ENCODE measurements at places on chromosomes 5 and 9. TPM values are rescaled to one million over a fixed set of nuclear protein-coding genes. Genes with fewer than 3 reads are reported as not detected.

Gene TPD52L3
- not detected for total RNA-seq

Gene SPACA9
- total RNA-seq: 5.9 TPM

Gene KCNV2
- total RNA-seq: not detected

Gene GPR21
- total RNA-seq: 4.4 TPM

GRCh38 chr5:4643190-4643589 is 496.9 kb upstream of the ADAMTS16 start:
- no peak for DNase-seq

GRCh38 chr5:156920042-156920860 is 42.8 kb downstream of the TIMD4 start:
- no peak for DNase-seq

DNA sequence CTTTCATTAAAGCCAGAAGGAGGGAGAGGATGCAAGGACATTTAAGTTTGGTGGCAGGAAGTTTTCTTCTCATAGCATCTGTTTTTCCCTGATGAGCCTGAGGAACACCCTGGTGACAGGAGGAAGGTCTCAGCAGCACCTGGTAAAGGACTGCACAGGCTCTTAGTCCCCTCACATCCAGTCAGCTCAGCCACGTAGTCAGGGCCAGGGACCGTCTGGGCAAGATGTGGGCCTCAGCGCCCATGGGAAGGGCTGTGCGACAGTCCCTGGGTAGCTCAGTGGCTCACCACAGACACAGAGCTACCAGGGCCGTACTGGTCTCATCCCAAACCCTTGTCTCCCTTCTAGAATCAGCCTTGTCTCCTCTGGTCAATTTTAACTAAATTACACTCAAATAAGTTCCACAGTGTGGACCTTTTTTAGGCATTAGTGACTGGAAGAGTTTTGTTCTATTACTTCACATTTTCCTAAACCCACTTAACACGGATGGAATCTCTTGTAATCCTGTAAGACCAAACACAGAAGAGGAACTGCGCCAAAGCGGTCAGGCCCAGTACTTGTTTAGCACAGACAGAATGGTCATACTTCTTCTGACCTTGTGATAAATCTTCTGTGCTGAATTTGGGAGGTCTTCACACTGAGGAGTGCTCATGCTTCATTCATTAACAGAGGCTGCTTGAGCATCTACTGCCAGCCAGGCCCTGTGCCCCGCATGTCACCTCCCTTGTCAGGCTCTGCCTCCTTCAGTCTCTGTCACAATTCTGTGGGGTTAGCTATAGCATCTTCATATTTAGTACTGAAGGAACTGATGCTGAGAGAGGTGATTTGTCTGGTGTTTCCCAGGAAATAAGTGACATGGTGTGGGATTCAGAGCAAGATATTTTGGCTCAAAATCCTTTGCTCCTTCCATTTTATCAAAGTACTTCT is 91.4 kb downstream of the ANGPTL2 start:
- no peak for DNase-seq

Measured in tibial nerve (tissue), 4 donors.